ENCODE measurements at places on chromosomes 1 and 21.

GRCh38 chr21:15449556-15449955 lies 280.2 kb upstream of the USP25 start:
- no peak for DNase-seq

DNA sequence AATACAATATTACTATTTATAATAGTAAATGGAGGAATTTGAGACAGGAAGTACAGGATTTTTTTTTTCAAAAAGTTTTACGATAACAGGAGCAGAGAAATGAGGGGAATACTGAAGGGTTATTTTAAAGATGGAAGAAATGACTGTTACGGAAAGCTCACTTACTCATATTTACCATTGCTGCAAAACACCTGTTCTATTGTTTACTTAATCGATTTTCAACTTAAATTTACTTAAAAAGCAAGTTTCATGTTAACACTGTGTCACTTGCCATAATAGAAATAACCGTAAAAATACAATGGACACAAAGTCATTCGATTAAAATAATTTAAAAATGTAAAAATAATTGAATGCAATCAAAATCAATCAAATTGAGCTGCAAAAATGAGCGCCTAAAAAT lies 3.4 kb upstream of the EXO1 start:
- DNase-seq, result no peak

GRCh38 chr1:217539510-217539909 lies 91.4 kb downstream of the GPATCH2 start:
- no peak for DNase-seq

DNA sequence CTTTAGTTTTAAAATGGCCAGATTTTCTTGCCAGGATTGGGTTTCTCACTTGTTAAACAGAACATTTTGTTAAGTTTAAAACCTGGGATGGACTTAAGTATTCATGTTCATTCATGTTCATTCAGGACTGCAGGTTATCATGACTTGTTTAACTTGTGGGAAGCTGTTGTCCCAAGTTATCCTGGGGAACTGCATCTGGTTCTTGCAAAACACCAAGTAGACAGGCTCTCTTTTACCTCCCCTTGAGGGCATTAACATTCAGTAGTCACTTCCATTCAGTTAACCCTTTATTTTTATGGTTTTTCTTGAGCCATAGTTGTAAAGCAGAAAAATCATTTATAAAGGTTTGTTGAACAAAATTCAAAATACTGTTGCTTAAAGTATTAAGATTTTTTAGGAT lies 8.1 kb downstream of the SOD1 start:
- no peak for DNase-seq

- no peak for DNase-seq
Observed at GRCh38 chr1:35857830-35858229, 25.2 kb upstream of the AGO1 start.

DNA sequence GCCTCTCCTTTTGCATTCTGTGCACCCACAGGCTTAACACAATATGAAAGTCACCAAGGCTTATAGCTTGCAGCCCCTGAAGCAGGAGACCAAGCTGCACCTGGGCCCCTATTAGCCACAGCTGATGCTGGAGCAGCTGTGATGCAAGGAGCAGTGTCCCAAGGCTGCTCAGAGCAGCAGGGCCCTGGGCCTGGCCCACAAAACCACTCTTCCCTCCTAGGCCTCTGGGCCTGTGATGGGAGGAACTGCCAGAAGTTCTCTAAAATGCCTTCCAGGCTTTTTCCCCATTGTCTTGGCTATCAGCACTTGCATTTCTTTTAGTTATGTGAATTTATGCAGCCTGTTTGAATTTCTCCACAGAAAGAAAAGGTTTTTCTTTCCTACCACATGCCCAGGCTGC lies 89.5 kb upstream of the KCTD3 start:
- no peak for DNase-seq

GRCh38 chr1:220269036-220269435 lies 3.2 kb downstream of the RAB3GAP2 start:
- DNase-seq, result no peak

DNA sequence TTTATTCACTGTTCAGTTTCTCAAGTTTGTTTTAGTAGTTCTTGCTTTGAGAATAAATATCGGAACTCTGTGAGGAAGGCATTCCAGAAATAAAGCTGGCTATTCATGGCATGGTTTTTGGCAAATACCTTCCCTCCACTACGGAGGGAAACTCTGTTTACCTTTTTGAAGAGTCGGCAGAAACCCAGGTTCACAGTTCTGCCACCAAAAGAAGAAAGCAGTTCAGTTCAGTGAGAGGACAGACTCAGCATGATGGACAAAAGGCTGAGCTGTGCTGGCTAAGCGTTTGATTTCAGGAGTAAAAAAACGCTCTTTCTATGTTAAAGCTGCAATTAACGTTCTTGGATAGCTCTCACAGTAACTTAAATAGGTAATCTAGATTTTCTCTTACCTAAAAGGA lies 42.4 kb downstream of the CNN3 start:
- no peak for DNase-seq

DNA sequence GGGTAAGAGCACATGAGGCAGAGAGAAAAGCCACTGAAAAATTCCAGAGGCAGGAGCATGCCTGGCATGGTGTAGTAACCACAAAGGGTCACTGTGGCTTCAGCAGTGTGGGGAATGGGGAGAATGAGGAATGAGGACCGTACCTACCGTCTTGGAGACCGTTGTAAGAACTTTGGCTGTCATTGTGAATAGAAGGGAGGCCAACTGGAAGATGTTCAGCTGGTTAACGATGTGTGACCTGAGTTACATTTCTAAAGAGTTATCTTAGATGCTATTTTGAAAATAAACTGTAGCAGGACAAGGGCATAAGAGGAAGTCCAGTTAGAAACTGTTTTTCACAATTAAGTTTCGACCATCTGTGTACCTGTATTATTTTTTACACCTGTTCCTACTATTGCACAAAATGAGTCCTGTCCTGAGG lies 365.5 kb upstream of the SGIP1 start:
- DNase-seq, result no peak

- no peak for DNase-seq
Observed at GRCh38 chr1:3821908-3822307, 25.6 kb upstream of the LRRC47 start.

DNA sequence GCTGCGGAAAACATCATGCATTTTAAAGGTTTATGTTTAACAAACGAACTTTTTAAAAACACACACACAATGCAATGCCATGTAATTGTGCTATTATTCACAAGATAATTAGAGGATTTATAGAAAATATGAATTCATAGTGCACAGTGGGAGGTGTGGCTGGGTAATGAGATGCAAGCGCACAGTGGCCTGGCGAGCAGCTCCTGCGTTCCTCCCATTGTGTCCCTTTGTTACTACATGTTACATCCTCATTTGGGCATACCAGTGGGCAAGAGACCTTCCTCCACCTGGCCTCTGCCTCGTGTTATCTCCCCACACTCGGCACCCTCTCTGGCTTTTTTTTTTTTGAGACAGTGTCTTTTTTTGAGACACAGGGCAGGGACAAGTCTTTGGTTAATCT lies 30.0 kb upstream of the TENT5B start:
- no peak for DNase-seq

DNA sequence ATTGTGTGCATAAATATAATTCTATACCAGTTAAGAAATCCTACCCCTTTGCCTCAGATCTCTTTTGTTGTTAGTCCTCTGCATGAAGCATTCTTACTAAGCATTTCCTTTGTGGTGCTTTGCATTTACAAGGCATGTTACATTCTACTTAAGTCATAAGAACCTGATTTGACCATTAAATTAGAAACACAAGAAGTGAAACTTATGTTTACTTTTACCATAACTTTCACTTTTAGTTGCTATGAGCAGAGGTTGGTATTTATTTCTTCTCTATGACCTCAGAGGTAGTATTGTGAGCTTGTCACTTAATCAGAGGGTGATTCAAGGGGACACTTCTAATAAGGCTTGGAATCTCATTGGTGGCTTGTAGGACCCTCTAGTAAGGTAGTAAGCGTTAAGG lies 9.0 kb downstream of the FAM20B start:
- peak; percentile 61 for DNase-seq

GRCh38 chr1:202416641-202417040 lies 68.1 kb downstream of the PPP1R12B start:
- DNase-seq, result no peak

DNA sequence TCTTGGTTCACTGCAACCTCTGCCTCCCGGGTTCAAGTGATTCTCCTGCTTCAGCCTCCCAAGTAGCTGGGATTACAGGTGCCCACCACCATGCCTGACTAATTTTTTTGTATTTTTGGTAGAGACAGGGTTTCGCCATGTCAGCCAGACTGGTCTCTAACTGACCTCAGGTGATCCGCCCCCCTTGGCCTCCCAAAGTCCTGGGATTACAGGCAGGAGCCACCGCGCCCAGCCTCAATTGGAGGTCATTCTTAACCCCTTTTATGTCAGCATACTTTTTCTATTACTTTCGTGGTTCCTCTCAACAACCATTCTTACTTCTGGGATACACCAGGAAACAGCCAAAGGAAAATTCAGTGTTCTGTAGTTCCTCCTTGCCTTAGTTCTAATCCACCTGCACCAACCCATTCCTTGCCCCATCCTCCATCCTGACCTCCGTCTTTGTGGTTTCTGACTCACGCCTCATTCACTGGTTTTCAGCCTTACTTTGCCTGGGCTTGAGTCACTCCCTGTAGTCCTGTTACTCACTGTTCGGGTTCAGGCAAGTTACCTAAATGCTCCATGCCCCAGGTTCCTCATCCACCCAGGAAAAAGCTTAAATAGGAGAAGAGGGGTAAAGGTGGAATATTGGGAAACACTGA lies 12.9 kb upstream of the BCL10 start:
- DNase-seq, result no peak

DNA sequence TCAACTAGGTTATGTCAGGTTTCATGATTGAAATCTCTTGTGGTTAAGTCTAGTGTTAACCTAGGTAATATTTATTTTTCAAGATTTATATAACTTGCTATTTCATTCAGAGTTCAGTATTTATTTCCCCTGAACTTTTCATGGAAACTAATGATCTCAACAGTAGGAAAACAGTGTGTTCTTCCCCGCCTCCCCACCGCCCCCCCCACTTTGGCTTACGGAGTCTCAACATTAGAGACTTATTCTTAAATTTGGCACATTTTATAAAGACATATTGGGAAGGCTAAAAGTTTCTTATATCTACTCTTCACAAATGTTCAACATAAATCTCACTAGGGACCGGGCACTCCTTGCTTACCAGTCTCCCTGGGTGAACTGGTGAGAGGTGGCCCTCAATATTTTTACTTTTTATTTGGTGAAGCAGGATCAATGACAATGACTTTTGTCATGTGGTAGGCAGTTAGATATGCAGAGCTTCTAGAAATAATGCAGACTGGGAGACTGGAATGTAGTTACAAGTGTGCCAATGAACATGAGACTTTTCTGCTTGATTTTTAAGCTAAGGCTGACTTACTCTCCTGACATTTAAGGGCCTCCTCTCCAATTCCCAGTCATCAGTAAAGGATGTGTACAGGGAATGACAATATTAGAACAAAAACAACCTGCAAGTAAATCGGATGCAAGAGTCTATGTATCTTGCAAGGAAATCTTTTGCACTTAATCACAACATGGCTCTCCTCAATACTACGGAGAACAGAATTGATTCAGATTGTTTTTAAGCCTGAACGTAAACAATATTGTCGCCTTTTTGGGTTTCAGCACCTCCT lies 1.7 kb upstream of the MAN1A2 start:
- no peak for DNase-seq

DNA sequence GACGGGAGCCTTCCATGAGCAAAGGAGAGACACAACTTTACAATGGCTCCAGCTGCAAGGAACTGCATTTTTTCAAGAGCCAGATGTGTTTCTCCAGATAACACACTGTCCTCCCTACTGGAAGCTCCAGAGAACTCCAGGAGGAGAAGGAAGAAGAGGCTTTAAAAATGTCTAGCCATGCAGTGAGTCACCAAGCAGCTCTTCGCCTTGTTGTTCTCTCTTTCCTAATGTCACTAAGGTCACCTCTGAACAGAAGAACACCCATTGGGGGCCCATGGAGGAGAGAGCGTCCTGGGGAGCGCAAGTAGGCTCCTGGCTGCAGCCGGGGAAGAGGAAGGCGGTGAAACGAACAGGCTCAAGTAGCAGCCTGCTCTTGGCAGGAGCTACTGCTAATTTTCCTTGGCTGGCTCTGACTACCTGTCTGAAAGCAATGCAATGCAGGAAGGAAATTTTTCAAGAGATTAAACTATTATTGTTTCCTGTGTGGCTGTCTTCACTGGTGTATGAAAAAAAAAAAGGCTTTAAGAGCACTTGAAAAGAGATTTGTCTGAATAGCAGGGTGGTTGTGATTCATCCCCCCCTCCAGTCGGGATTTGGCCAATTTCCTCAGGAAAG lies 321.9 kb downstream of the SETD4 start:
- DNase-seq, result no peak

- DNase-seq, result no peak
Observed at GRCh38 chr1:88266051-88266450, 418.0 kb upstream of the PKN2 start.

DNA sequence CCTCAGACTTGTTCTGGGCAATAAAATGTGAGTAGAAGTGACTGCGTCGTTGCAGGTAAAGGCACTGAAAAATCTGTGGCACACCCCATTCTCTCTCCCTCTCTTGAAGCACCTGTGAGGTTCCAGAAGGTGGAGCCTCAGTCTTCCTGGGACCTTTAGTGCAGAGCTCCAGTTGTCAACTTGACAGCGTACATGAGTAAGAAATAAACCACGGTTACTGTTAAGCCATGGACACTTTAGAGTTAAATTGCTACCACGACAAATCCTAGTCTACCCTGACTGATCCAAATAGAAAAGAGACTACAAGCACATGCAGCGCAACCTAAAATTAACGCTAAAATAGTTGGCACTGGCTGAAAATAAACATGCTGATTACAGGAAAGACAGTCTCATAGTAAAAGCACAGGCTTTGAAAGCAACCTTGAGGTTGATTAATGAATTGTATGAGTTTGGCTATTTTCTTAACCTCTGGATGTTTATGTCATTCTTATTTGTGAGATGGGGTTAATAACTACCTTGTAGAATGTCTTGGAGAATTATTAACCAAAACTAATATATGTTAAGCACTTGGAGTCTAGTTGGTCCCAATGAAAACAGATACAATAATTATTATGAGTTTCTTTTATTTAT lies 93.0 kb upstream of the PLPPR4 start:
- DNase-seq, result no peak

GRCh38 chr21:34765619-34766018 lies 96.8 kb downstream of the CLIC6 start:
- no peak for DNase-seq

- no peak for DNase-seq
Observed at GRCh38 chr1:181783208-181783607, 278.3 kb downstream of the ZNF648 start.

DNA sequence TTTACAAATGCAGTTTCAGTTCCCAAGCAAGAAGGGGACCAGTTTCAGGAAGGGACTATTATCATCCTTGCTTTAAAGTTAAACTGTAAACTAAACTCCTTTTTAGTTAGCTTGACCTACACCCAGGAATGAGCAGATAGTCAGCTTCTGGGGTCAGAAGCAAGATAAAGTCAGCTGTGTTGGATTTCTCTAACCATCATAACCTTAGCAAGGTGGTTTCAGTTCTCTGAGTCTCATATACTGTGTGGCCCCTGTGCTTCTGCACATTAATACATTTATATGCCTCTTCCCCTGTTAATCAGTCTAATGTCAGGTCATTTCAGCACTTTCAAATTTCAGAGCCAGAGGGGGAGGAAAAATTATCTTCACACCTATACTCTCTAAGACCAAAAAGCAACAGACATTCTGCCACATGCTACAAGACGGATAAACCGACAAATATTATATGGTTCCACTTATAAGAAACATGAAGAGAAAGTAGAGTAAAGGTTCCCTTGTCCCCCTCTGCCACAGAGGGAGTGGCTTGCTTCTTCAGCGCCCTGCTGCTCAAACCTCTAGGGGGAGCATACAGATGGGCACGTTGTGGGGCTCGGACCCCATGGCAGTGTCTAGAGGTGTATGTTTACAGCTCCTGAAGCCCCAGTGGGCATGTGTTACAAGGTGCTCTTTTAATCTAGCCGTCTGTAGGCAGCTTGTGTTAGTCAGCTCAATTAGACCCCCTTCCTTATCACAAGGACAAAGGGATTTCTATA lies 89.1 kb downstream of the SMYD3 start:
- DNase-seq, result no peak
